Heart left ventricle (tissue), 16 donors: ENCODE measurements at places on chromosomes 2 and 18.

DNA sequence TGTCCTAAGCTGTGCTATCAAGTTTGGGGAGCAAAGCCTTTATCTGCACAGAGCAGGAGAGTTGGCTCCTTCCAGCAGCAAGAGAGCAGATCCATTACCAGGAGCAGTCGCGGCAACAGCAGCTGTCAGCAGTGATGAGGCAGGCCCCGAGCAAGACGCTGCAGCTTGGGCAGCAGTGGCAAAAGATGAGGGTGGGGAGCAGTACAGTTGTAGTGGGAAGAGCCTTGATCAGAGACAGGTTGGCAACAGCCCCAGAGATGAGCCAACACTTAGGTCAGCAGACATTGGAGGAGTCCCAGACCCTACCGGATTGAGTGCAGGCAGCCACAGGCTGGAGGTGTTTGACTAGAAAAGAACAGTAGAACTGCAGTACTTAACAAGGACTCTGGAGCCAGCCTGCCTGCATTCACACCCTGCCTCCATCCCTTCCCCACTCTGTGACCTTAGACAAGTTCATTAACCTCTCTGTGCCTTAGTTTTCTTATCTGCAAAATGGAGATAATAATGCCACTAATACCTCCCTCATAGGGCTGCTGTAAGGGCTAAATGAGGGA lies 117.1 kb upstream of the SERTAD2 start:
- no peak overlapping the region for H3K4me3 ChIP-seq
- no peaks in the 10 kb centered on the region for H3K36me3 ChIP-seq
- no peaks in the 10 kb centered on the region for H3K27me3 ChIP-seq
- H3K27ac ChIP-seq, result no peak overlapping the region
- DNase-seq, result peak; percentile 73
- H3K4me1 ChIP-seq, result peaks cover 15% of the 10 kb centered on the region

DNA sequence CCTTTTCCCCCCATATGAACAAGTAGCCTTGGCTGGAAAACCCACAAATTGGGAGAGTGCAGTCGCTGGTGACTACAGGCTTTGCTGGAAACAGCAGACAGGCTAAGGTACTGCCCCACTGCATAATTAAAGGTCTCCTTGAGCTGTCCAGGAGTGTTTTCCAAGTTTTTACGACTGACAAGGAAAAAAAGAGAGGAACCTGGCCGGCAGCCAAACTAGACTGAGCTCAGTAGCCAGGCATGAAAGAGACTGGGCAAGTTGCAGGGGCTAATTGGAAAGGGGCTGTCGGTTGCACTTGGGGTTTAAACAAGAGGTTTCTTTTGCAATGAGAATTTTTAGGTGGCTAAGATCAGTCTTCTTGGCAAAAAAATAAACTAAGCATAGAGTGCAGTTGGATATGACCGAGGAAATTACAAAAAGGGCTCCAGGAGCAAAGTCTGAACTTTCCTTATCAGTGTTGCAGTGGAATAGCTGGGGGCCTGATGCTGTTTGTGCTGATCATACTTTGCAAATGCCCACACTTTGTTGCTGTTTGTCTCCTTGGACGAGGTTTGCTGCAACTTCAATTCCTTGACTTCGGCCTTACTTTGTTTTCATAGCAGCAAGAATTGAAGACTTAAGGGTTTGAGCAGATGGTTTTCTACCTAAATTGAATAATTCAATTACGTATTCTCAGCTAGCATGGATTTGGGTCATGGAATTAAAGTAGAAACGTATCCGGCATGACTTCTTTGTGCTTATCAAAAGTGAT lies 2.1 kb downstream of the GULP1 start:
- H3K4me3 ChIP-seq, result peak overlapping the region; percentile 68
- peaks cover 8% of the 10 kb centered on the region for H3K4me1 ChIP-seq
- no peaks in the 10 kb centered on the region for H3K36me3 ChIP-seq
- H3K27ac ChIP-seq, result peak overlapping the region; percentile 57

DNA sequence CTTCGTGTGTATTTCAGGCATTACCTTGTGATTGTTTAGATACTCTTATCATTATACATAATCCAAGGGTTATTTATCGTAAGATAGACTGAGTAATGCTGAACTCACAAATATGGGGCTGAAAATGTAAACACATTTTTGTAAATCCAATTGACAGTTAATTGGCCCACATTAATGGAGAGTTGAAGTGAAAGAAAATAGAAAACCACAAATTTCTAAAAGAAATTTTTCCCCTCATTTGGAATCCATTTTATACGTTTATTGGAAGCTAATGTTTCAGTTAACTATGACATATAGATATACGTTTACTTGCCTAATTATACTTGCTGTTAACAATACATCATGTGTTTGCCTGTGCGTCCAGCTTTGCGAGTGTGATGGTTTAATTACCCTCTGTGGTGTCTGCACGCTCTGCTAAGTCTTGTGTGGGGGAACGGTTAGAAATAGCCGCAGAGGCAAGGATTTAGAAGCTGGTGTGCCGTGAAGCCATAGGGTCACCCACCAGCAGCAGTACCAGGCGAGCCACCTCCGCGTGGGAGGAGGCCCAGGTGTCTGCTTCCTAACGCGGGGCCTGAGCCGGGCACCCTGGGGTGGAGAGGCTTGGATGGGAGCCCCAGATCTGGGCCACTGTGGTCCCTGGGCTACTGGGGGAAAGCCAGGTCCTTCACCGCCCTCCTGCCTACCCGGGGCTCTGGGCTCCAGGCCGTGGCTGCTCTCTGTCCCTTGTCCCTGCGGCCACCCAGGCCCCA lies 38.0 kb downstream of the TSHZ1 start:
- peak overlapping the region; percentile 78 for H3K27ac ChIP-seq
- H3K36me3 ChIP-seq, result no peaks in the 10 kb centered on the region
- DNase-seq, result no peak
- H3K4me1 ChIP-seq, result peaks cover 7% of the 10 kb centered on the region
- H3K4me3 ChIP-seq, result peak overlapping the region; percentile 44

- no peak overlapping the region for H3K4me3 ChIP-seq
- no peak for DNase-seq
- H3K27me3 ChIP-seq, result no peaks in the 10 kb centered on the region
- H3K27ac ChIP-seq, result no peak overlapping the region
- no peaks in the 10 kb centered on the region for H3K4me1 ChIP-seq
Observed at GRCh38 chr18:63409301-63409700, 13.0 kb downstream of the VPS4B start.

- no peaks in the 10 kb centered on the region for H3K27me3 ChIP-seq
- no peaks in the 10 kb centered on the region for H3K36me3 ChIP-seq
- H3K4me1 ChIP-seq, result peaks cover 16% of the 10 kb centered on the region
- H3K27ac ChIP-seq, result peak overlapping the region; percentile 73
- no peak overlapping the region for H3K4me3 ChIP-seq
- no peak for DNase-seq
Observed at GRCh38 chr2:33435518-33435917, 40.9 kb upstream of the RASGRP3 start.

DNA sequence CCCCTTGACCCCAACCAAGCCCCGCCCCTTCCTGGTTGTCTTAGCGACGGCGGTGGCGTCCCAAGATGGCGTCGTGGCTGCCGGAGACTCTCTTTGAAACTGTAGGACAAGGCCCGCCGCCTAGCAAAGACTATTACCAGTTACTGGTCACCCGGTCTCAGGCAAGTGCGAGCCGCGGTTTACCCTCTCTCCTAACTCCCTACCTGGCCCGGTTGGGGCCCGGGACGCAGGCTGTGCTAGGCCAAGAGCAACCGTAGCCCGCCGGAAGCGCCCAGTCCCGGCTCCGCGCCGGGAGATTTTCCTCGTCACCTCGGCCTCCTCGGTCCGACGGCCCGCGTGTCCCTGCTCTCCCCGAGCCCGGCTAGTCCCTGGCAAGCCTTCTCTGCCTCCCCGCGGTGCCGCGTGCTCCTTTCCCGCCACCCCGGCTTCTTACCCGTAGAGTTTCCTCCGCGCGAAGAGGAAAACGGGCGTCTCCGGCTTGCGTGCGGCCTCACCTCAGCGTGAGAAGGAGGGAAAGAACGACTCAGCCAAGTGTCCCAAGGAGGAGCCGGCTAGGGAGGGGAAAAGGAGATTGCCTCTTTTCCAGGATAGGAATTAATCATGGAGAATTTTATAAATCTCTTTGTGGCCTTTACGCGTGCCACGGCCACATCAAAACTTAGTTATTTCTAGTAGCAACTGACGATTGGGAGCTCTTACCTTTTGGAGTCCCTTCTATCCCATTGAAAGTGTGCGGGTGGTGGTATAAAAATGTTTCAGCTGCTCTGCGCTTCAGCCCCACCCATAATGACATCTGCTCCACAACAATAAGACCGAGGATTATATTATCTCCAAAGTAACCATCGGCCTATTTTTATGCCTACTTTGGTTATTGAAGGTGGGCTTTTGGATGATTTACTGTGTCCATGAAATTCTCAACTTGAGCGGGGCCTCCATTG lies at the start of gene FBXO36:
Gene FBXO36 (plus strand): TSS at position 55 of the 938 bp plus-strand sequence. CDS start 11 bp downstream, at position 66.
- H3K36me3 ChIP-seq, result peaks cover 2% of the 10 kb centered on the region
- no peaks in the 10 kb centered on the region for H3K27me3 ChIP-seq
- peak; percentile 89 for DNase-seq

- no peak for DNase-seq
- no peak overlapping the region for H3K27ac ChIP-seq
- H3K4me1 ChIP-seq, result no peaks in the 10 kb centered on the region
- no peaks in the 10 kb centered on the region for H3K36me3 ChIP-seq
- H3K27me3 ChIP-seq, result no peaks in the 10 kb centered on the region
- H3K4me3 ChIP-seq, result no peak overlapping the region
Observed at GRCh38 chr2:105032476-105032875, 5.4 kb upstream of the MRPS9 start.

DNA sequence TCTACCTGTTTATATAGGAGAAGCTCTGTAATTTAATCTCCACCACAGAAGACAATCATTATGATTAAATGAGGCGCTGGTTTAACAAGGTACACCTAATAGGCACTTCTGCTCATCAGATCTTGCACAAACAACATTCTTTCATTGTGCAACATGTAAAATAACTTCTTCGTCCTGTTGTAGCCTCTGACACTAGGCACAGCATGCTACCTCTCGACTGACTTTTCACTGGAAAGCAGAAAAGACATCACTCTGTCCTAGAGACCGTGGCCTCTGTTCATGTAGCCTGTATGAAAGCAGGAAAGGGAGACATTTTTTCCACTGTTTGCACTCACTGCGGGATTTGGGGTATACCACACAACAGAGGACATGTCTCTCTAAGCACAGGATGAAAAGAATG lies 316.5 kb downstream of the IRS1 start:
- H3K4me3 ChIP-seq, result no peak overlapping the region
- no peaks in the 10 kb centered on the region for H3K36me3 ChIP-seq
- DNase-seq, result no peak
- peaks cover 4% of the 10 kb centered on the region for H3K4me1 ChIP-seq
- H3K27ac ChIP-seq, result no peak overlapping the region

GRCh38 chr2:241788572-241788971 lies 11.9 kb downstream of the GAL3ST2 start:
- H3K4me3 ChIP-seq, result no peak overlapping the region
- no peaks in the 10 kb centered on the region for H3K36me3 ChIP-seq
- H3K4me1 ChIP-seq, result no peaks in the 10 kb centered on the region
- no peaks in the 10 kb centered on the region for H3K27me3 ChIP-seq

- no peak overlapping the region for H3K4me3 ChIP-seq
- no peaks in the 10 kb centered on the region for H3K36me3 ChIP-seq
- no peaks in the 10 kb centered on the region for H3K27me3 ChIP-seq
Observed at GRCh38 chr2:167420211-167420610, 531.9 kb downstream of the XIRP2 start.

GRCh38 chr2:118012778-118013177 lies 1.1 kb downstream of the CCDC93 start:
- peak overlapping the region; percentile 97 for H3K27ac ChIP-seq
- H3K4me1 ChIP-seq, result peaks cover 50% of the 10 kb centered on the region
- peak overlapping the region; percentile 100 for H3K4me3 ChIP-seq
- no peaks in the 10 kb centered on the region for H3K36me3 ChIP-seq

DNA sequence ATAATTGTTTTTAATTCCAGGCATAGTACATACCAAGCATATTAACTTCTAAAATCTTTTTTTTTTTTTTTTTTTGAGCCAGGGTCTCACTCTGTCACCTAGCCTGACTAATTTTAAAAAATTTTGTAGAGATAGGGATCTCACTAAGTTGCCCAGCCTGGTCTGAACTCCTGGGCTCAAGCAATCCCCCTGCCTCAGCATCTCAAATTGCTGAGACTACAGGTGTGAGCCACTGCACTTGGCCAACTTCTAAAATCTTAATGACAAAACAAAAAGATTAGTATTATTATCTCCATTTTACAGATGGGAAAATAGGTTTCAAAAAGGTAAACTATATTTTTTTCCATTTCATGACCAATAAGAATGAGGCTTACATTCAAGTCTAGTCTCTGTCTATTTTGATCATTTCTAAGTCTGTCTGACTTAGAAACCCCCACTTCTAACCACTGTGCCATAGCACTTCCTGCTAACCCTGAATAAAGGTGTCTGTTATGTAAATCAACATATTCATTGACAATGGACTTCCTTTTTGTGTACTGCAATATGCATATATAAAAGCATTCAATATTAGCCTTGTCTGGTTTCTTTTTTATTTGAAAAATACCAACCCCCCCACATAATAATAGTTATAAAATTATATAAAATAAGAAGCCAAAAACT lies 28.7 kb upstream of the ZEB2 start:
- H3K27ac ChIP-seq, result no peak overlapping the region
- no peaks in the 10 kb centered on the region for H3K27me3 ChIP-seq
- H3K4me1 ChIP-seq, result no peaks in the 10 kb centered on the region
- H3K4me3 ChIP-seq, result no peak overlapping the region
- H3K36me3 ChIP-seq, result no peaks in the 10 kb centered on the region

- peaks cover 18% of the 10 kb centered on the region for H3K4me1 ChIP-seq
- H3K27ac ChIP-seq, result no peak overlapping the region
- H3K4me3 ChIP-seq, result no peak overlapping the region
Observed at GRCh38 chr2:99876956-99877355, 265.4 kb downstream of the AFF3 start.

- no peaks in the 10 kb centered on the region for H3K36me3 ChIP-seq
- H3K4me3 ChIP-seq, result no peak overlapping the region
- no peaks in the 10 kb centered on the region for H3K4me1 ChIP-seq
- no peak overlapping the region for H3K27ac ChIP-seq
Observed at GRCh38 chr18:2337552-2338141, 233.7 kb downstream of the METTL4 start.

GRCh38 chr2:63776382-63776781 lies 65.3 kb upstream of the UGP2 start:
- no peaks in the 10 kb centered on the region for H3K27me3 ChIP-seq
- DNase-seq, result no peak
- no peak overlapping the region for H3K4me3 ChIP-seq
- H3K4me1 ChIP-seq, result peaks cover 4% of the 10 kb centered on the region

DNA sequence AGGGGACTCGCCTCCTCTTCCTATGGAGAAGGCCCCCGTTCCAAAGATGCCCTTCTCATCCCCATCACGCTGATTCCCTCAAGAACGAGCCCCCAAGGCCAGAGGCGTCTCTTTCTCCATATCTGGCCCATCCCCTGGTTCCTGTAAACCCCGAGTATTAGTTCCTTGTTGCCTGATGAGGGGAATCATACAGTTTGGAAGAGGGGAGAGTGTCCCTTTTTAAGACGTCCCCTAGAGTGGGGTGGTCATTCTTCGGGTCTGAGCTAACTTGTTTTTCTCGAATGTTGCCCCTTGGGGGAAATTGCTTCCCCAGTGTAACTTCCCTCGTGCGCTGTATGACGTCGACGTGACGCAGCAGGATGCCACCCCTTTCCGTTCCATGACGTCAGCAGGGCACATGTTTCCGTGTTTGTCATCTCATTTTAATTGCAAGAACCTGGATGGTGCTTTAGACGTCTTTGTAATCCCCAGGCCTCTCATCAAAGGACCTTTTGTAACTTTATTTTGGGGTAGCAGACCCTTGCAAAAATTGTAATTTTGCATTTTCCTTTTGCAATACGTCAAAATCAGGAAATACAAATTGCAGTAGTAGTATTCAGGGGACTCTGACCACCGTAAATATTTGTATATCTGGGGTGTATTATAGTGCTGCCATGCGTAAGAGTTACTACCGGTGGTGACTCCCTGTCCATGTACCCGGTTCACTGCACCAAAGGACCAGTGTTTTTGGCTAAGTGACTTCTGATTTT lies 569 bp downstream of the BABAM2 start:
- H3K27ac ChIP-seq, result peak overlapping the region; percentile 97
- DNase-seq, result peak; percentile 80
- H3K4me1 ChIP-seq, result peaks cover 33% of the 10 kb centered on the region
